ENCODE measurements at places on chromosomes 12 and 14.

- no peak for DNase-seq
Measured at GRCh38 chr12:13539051-13539450, 342.5 kb downstream of the EMP1 start.

GRCh38 chr14:67586369-67586768, 13.7 kb downstream of the PIGH start:
- no peak for DNase-seq

DNA sequence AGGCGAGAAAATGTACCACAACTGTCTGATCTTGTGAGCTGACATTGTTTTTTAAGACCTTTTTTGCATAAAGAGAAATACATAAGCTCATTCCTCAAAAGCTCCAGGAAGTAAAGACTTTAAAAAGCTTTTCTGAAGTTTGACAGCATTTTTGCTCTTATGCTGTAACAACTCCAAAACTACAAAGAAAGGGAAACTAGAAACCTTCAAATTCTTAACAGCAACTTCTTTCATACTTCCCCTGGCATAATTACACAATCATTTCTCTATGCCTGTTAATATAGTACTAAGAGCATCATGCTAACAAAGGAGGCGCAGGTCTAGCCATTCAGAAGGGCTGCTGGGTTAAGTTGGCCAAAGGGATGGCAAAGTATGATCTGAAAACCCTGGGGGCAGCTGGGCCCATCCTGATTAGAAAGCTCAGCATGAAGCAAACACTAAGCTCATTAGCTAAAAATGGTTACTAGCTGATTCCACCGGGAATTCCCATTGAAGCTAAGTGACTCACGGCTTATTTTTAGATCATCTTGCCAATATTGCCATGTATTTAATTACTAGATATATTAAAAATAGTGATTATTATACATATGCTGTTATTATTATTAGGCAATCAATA, 26.1 kb upstream of the ANP32D start:
- no peak for DNase-seq

DNA sequence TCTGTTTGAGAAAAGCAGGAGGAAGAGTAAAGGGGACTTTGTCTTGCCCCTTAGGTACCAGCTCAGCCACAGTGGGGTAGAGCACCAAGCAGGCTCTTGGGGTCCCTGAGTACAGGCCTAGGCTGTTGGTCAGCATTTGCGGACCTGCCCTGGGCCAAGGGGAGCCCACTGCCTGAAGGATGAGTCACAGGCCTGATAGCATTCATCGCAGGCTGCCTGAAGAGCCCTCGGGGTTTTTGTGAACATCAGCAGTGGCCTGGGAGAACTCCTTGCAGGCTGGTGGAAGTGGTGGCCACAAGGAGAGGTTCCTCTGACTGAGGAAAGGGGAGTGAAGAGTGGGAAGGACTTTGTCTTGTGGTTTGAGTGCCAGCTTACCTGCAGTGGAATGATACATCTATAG, 25.0 kb upstream of the P2RX7 start:
- DNase-seq = no peak
